NCI-H460 (cell line): ENCODE measurements at places on chromosomes 3 and 15.

DNA sequence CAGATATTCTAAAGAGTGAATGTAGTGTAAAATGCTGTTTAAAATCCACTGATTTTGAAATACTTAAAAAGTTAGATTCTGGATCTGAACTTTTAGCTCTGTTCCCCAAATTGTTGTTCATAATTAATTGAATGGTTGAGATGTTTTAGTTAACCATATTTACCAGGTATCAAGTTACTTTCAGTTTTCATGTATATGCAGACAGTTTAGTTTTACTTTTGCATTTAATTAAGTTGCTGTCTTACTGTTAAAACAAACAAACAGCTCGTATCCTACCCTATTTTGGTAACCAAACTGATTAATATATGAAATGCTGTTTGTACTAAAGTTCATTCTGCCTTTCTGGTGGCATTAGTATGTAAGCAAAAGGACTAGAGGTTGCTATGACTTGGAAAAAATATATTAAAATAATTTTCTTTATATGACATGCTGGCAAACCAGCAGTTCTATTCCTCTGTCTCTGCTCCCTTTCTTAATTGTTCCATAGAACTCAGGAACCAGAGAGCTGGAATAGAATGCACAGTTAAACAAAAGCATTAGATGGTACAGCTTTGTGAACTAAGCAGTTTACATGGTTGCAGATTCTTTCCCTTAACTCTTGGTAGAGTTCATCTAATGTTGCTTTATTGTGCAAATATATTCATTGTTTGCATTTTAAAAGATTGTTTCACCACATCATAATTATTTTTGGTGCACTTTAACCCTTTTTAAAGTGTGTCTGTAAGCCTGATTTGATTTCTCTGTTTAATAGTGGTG, 39.5 kb upstream of the SCAANT1 start:
- DNase-seq, result no peak

- no peak for DNase-seq
Observed at GRCh38 chr3:10955711-10956453, 36.7 kb upstream of the SLC6A1 start.

DNA sequence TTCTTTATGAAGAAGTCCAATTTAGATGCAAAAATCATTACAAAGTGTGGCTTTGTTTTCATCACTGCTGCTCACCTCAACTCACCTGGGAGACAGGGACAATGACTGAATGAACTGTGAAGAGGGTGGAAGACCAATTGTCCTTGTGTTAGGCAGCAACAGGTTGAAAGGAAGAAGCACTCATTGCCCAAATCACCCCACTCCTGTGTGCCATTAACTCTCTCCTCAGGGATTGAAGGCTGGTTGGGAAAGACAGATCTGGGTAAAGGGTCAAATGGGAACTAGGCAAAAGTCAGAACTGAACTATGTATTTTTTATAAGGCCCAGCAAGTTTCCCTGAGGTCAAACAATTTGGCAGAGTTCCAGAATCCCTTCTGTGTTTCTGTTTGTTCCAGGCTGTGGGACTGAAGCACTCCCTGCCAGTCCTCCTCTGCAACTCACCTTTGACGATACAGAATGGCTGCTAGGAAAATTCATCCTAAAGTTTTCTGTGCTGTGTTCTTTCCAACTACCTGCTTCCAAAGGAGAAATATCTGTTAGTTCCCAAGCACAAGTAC, 68.6 kb upstream of the CCDC39 start:
- no peak for DNase-seq

DNA sequence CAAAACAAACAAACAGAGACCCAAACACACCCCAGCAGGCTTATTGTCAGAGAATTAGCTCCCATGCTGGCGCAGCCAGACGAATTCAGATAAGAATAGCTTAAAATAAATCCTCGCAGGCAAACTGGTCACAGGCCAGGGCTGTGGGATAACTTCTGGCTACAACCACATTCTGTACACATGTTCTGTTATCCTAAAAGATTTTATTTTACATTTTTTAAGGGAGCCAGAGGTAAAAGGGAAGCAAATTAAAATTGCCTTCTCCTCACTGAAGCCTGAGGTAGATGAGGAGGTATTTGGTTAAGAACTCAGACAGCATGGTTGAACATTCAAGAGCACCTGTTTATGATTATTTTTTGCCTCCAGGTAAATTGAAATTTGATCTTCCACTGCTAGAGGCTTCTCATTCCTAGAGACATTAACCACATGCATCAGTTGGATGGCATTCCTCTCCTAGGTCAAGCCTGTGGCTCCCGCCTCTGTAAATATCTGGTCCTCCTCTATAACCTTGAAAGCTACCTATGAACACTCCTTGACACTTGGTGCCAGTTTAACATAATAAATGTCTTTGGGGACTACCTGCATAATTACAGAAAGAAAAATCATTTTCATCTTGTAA, 190.3 kb downstream of the SATB1 start:
- no peak for DNase-seq

DNA sequence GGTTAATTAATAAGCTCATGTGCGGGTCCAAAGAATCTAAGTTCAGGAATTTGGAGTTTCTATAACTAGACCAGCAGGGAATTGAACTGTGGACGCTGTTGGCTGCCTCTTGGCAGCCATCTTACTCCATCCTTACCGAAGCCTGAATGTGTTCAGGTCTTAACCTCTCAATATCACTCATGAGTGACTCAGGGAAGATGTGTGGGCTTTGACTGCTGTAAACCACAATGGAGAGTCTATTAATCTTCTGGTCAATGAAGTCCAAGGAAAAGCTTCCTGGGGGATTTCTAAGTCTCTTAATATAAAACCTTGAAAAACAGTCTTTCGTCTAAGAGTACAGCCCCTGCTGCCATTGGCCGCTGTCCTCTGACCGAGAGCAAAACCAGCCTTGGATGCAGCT, 46.7 kb upstream of the OXTR start:
- DNase-seq, result no peak

- no peak for DNase-seq
Observed at GRCh38 chr15:42549741-42550392, 1.2 kb downstream of the HAUS2 start.

- DNase-seq, result no peak
Observed at GRCh38 chr3:53180305-53181023, 19.5 kb downstream of the PRKCD start.
